ENCODE measurements at places on chromosomes 1 and 21. TPM values are rescaled to one million over a fixed set of nuclear protein-coding genes. Genes with fewer than 3 reads are reported as not detected.

DNA sequence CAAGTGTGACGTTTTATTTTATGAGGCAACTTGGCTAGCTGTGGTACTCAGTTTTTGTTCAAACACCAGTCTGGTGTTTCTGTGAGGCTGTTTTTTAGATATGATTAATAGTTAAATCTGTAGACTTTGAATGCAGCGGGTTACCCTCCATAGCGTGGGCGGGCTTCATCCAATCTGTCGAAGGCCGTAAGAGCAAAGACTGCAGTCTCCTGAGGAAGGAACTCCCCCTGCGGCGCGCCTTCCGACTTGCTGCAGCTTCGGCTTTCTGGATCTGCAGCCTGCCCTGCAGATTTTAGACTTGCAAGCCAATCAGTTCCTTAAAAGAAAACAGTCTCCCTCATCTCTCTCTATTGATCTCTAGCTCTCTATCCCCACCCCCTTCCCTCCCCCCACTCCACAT is 4.2 kb upstream of the ZNF496 start:
- no peak for DNase-seq

DNA sequence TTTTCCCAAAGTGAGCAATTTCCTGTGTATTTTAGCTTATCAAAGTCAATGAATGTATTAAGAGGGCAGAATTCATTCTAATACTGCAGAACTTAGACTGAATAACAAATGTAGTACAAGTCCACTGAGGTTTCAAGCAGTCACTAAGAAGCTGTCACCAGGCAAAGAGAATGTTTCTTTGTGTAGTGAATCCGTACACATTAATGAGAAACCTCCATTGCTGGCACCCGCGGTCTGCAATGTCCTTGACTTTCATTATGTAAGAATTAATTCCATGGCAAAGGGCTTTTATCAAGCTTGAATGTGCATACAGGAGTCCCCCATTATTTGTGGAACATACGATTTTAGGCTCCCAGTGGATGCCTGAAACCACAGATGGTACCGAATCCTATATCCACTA is 719.5 kb upstream of the TMPRSS15 start:
- DNase-seq: no peak

GRCh38 chr1:50542362-50542761 is 119.1 kb upstream of the DMRTA2 start:
- DNase-seq: no peak

DNA sequence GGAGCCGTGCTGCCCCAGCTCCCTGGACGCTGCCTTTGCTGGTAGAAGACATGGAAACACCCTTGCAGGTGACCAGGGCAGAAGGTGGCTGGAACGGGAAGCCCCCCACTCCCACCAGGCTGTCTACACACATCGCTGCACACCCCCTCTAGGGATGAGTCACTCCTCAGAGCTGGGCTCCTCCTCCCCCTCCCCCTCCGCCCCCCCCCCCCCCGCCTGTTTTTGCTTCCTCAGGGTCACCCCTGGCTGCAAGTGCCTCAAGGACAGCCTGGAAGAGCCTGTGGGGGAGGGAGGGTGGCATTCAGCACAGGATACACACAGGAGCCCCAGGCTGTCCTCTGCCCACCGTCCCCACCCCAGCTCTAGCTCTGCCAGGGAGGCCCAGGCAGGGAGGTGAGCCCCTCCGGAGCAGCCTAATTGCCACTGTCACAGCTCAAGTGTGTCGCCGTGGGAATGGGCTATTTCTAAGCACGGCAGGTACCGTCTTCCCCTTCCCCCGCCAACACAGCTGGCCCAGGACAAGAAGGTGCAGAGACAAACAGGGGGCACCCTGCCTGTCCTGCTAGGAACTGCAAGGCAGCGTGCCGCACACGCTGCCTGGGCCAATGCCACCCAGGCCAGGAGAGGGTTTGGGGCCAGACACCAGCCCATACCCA is 2.5 kb downstream of the FNDC10 start:
- no peak for DNase-seq

GRCh38 chr1:182145441-182145840 is 83.9 kb upstream of the ZNF648 start:
- DNase-seq: no peak

- no peak for DNase-seq
These were observed 63.5 kb upstream of the NRIP1 start for GRCh38 chr21:15128267-15128666.

- DNase-seq: no peak
These were observed 166.9 kb downstream of the TOMM20 start for GRCh38 chr1:234961456-234962339.

LAMB3 gene
- 1.5 TPM for total RNA-seq
